ENCODE measurements at places on chromosomes 13 and 19. TPM values are rescaled to one million over a fixed set of nuclear protein-coding genes. Genes with fewer than 3 reads are reported as not detected.
A peak's percentile ranks its signal among the peaks of the same experiment; 100 is the strongest.

DNA sequence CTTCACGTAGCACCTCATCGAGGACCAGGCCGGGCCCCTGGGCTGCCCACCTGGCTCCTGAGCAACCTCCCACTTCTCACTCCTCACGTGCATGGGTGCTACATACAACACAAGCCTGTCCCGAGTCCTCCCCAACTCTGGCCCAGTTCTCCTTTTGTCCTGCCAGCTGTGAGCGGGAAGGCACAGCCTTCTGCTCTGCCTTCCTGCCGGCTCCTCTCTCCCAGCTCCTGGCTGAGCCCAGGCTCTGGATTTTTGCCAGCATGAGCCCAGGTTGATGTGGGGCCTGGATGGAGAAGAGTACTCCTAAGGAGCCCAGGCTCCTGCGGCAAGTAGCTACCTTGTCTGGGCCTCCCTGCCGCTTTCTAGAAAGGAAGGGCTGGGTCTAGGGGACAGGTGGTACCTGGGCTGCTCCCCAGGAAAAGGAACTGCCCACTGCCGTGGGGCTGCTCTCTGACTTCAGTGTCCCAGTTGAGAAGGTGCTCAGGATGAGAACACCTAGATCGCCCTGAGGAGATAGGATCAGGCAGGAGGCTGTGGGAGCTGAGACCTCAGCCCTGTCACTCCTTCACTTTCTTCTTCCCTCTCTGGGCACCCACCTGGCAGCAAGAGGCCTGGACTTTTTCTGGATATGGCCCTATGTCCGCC is 23.6 kb downstream of the LYL1 start:
- peaks cover 20% of the 10 kb centered on the region for H3K27me3 ChIP-seq
- H3K4me3 ChIP-seq = no peak overlapping the region
- DNase-seq = no peak

- H3K36me3 ChIP-seq = no peaks in the 10 kb centered on the region
- H3K27me3 ChIP-seq = peaks cover 6% of the 10 kb centered on the region
- no peak for DNase-seq
- H3K4me3 ChIP-seq = no peak overlapping the region
- peaks cover 29% of the 10 kb centered on the region for H3K4me1 ChIP-seq
Measured at GRCh38 chr19:37979547-37980082, 72.6 kb downstream of the SIPA1L3 start.

- H3K4me1 ChIP-seq = no peaks in the 10 kb centered on the region
- H3K27me3 ChIP-seq = peaks cover 4% of the 10 kb centered on the region
- H3K4me3 ChIP-seq = no peak overlapping the region
- peaks cover 46% of the 10 kb centered on the region for H3K36me3 ChIP-seq
- DNase-seq = no peak
Measured at GRCh38 chr19:16217716-16218451, 20.2 kb downstream of the AP1M1 start.

DNA sequence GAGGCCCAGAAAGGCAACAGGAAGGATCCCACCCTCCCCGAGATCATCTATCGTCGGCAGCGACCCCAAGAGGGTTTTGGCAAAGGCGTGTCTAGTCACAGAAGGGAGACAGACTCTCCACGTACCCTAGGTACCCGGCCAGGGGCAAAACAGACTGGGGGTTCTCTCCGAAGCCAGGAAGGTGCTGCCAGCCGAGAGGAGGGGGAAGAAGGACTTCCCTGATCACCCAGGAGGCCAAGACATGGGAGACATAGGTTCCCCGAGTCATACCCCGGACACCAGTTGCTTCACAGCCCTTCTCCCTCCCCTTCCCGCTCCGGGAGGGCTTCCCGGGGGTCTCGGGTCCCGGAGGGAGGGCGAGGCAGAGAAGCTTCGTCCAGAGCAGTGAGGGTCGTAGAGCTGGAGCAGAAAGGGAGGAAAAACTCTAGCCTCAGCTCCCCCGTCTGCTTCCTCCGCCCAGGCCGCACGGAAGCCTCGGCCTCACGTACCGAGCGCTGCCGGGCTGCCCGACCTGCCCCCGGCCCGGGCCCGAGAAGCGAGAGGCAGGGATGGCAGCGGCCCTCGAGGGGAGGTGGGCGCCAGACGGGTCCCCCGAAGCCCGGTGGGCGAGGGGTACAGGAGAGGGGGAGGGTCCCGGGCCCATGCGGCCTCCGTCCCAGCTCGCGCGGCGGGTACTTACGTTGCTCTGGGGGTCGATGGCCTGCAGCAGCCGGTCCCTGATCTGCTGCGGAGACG is 644 bp downstream of the MED26 start:
- H3K36me3 ChIP-seq = no peaks in the 10 kb centered on the region
- peak overlapping the region; percentile 91 for H3K4me3 ChIP-seq
- peaks cover 3% of the 10 kb centered on the region for H3K27me3 ChIP-seq
- H3K27ac ChIP-seq = peak overlapping the region; percentile 48

GRCh38 chr13:41919741-41920487 is 41.0 kb downstream of the VWA8 start:
- no peak overlapping the region for H3K4me3 ChIP-seq
- H3K36me3 ChIP-seq = peaks cover 6% of the 10 kb centered on the region
- H3K4me1 ChIP-seq = peaks cover 24% of the 10 kb centered on the region

DNA sequence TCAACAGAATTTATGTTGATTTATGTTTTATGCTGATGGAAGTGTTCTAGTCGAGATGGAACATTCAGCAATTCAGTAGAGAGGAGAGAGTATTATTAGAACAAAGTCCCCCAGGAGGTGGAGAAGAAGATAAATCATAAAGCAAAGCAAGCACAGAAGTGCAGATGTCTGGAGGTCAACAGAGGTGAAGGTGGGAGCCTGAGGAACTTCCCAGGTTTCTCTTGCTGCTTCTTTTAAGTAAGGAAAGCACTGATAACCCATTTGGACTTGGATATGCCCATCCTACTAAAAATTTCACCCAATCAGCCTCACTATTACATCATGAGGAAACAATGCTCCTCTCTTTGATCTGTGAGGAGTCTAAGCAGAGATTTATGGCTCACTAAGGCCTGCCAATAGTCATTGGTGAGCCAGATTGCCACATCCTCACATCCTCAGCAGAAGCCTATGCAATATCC is 98.8 kb downstream of the EPSTI1 start:
- no peak for DNase-seq
- no peaks in the 10 kb centered on the region for H3K36me3 ChIP-seq

GRCh38 chr19:46878613-46879375 is 18.0 kb downstream of the ARHGAP35 start:
- peaks cover 2% of the 10 kb centered on the region for H3K27me3 ChIP-seq
- no peaks in the 10 kb centered on the region for H3K36me3 ChIP-seq
- no peak overlapping the region for H3K27ac ChIP-seq
- no peak overlapping the region for H3K4me3 ChIP-seq

DNA sequence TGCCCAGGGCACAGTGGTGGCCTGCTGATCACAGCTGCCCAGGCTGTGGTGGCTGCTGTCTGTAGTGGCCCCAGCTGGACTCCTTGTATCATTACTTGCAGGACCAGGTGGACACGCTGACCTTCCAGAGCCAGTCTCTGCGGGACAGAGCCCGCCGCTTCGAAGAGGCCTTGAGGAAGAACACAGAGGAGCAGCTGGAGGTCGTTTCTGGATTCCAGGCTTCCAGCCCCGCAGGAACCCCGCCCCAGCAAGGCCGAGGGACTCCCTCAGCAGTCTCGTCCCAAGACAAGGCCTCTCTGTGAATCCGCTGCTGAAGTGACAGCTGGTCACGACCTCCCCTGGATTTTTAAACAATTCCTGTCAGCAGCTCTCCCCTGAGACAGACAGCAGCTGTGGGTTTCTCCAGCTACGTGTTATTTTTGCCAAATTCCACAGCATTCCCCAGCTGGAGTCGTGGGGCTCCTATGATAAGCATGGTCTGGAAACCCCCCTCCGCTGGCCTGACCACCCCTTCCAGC is 98.3 kb downstream of the SLC7A1 start:
- H3K27me3 ChIP-seq = peaks cover 17% of the 10 kb centered on the region
- no peaks in the 10 kb centered on the region for H3K36me3 ChIP-seq
- H3K4me1 ChIP-seq = peaks cover 43% of the 10 kb centered on the region
- DNase-seq = peak; percentile 68

- H3K4me3 ChIP-seq = no peak overlapping the region
- H3K36me3 ChIP-seq = no peaks in the 10 kb centered on the region
- no peak overlapping the region for H3K27ac ChIP-seq
- H3K4me1 ChIP-seq = peaks cover 6% of the 10 kb centered on the region
Measured at GRCh38 chr19:35204799-35205732, 23.5 kb downstream of the FAM187B start.

- no peak for DNase-seq
- peaks cover 6% of the 10 kb centered on the region for H3K36me3 ChIP-seq
- H3K27ac ChIP-seq = no peak overlapping the region
- no peak overlapping the region for H3K4me3 ChIP-seq
Measured at GRCh38 chr13:30900952-30901749, 4.9 kb upstream of the MEDAG start.

DNA sequence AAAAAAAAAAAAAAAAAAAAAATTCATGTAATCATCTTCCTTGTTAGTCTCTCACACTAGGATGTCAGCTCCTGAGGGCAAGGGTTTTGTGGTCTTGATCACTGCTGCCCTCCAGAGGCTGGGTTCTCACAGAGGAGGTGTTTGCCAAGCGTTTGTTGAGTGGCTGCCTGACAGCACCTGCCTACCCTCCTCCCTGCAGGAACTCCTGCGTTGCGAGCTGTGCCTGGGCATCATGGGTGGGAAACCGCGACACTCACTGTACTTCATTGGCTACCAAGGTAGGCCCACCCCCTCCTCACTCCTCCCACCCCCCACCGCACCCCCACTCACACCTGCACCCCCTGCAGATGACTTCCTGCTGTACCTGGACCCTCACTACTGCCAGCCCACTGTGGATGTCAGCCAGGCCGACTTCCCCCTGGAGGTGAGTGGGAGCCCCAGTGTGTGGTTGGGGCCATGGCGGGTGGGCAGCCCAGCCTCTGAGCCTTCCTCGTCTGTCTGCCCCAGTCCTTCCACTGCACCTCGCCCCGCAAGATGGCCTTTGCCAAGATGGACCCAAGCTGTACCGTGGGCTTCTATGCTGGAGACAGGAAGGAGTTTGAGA is 8.1 kb downstream of the ATG4D start:
- H3K27ac ChIP-seq = no peak overlapping the region
- DNase-seq = no peak
- H3K27me3 ChIP-seq = peaks cover 1% of the 10 kb centered on the region
- no peak overlapping the region for H3K4me3 ChIP-seq
- no peaks in the 10 kb centered on the region for H3K4me1 ChIP-seq

GRCh38 chr19:28168557-28168956 is 1044.4 kb downstream of the UQCRFS1 start:
- H3K27me3 ChIP-seq = peaks cover 1% of the 10 kb centered on the region
- H3K4me3 ChIP-seq = no peak overlapping the region

GRCh38 chr13:73466561-73466960 is 407.8 kb downstream of the KLF5 start:
- peaks cover 2% of the 10 kb centered on the region for H3K27me3 ChIP-seq
- H3K27ac ChIP-seq = no peak overlapping the region
- no peaks in the 10 kb centered on the region for H3K36me3 ChIP-seq
- DNase-seq = no peak
- H3K4me1 ChIP-seq = no peaks in the 10 kb centered on the region

DNA sequence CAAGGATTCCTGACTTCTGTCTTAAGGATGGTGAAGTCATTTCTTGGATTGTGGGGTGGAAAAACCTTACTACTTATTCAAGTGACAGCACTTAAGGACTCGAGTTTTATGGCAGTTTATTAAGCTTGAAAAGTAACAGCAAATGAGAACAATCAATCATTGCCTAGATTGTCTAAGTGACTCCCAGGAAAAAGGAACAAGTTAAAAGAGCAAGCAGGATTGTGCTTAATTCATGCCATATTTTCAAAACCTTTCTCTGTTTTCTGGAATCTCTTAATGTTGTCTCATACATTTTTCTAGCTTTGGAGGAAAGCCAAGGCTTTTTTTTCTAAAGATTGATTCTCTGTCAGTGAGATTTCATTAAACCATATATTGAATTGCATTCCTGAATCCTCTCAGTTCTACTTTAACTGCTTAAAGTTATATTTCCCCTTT is 236.2 kb upstream of the HTR2A start:
- no peaks in the 10 kb centered on the region for H3K4me1 ChIP-seq
- no peak for DNase-seq
- H3K27me3 ChIP-seq = no peaks in the 10 kb centered on the region
- no peaks in the 10 kb centered on the region for H3K36me3 ChIP-seq

DNA sequence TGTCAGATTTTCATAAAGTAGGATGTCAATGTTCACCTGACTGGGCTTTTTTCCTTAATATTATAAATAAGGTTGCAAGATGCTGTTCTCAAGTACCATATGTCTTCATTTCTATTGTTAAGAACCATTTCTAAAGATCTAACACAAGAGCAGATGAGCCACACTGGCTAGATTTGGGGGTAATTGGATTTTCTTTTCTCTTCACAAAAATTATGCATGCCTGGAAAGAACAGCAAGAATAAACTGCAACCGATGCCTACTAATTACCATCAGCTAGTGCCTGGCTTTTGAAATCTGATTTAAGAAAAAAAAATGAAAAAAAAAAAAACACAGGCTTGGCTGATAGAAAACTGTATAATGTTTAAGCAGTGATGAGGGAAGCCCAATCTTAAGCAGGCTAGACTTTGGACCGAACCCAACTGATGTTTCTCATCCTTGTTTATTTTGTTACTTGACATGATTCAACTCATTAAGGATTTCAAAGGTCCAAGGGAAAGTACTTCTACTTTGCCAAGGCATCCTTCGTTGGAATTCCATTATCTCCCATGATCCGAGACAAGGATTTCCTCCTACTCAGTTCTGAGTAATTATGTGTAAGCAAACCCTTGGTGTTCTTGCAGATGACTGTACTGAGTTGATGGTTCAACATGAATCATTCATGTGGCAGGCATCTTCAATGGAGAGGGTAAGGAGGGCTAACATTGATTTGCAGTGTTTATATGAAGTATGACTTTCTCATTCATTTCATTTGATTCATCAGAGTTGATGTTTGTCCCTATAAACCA is 300.5 kb downstream of the SPRY2 start:
- H3K4me3 ChIP-seq = no peak overlapping the region
- DNase-seq = no peak

GRCh38 chr19:54247106-54247930 is 4.7 kb upstream of the LILRA6 start:
- H3K27ac ChIP-seq = no peak overlapping the region
- DNase-seq = no peak
- no peaks in the 10 kb centered on the region for H3K36me3 ChIP-seq
- no peak overlapping the region for H3K4me3 ChIP-seq
- H3K4me1 ChIP-seq = peaks cover 9% of the 10 kb centered on the region
- H3K27me3 ChIP-seq = peaks cover 6% of the 10 kb centered on the region

- no peak overlapping the region for H3K27ac ChIP-seq
- peaks cover 36% of the 10 kb centered on the region for H3K4me1 ChIP-seq
- no peak for DNase-seq
- no peak overlapping the region for H3K4me3 ChIP-seq
- no peaks in the 10 kb centered on the region for H3K27me3 ChIP-seq
- no peaks in the 10 kb centered on the region for H3K36me3 ChIP-seq
Measured at GRCh38 chr13:80547341-80547740, 206.4 kb upstream of the SPRY2 start.

Gene KIR3DL2
- total RNA-seq = not detected

Gene IZUMO2
- not detected for total RNA-seq

Gene ZNF587
- 65.0 TPM for total RNA-seq

Gene KCNRG
- 0.83 TPM for total RNA-seq

Gene GET3
- total RNA-seq = 49.3 TPM

Gene ACER1
- total RNA-seq = not detected

Gene CGB3
- not detected for total RNA-seq

Gene GFY
- total RNA-seq = 0.88 TPM

Gene FOXA3
- 1.0 TPM for total RNA-seq

Measured in glutamatergic neuron (in vitro differentiated cells).